ENCODE measurements at places on chromosomes 16 and 17.

GRCh38 chr16:4826526-4826925 lies 20.6 kb downstream of the GLYR1 start:
- DNase-seq: no peak

- no peak for DNase-seq
These were observed 19.9 kb upstream of the FAM20A start for GRCh38 chr17:68621065-68621464.

DNA sequence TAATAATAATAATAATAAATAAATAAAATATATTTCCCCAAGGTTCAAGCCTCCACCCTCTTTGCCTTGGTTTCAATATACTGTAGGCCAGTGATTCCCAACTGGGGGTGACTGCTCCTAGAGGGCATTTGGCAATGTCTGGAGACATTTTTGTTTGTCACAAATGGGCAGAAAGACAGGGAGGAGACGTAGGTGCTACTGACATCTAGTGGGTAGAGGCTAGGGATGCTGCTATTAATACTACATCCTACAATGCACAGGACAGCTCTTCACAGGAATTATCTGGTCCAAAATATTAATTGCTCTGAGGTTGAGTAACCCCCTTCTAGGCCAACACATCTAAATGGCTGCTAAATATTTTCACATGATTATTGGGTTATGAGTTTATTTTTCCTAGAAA lies 12.8 kb upstream of the PRR14 start:
- DNase-seq: no peak

DNA sequence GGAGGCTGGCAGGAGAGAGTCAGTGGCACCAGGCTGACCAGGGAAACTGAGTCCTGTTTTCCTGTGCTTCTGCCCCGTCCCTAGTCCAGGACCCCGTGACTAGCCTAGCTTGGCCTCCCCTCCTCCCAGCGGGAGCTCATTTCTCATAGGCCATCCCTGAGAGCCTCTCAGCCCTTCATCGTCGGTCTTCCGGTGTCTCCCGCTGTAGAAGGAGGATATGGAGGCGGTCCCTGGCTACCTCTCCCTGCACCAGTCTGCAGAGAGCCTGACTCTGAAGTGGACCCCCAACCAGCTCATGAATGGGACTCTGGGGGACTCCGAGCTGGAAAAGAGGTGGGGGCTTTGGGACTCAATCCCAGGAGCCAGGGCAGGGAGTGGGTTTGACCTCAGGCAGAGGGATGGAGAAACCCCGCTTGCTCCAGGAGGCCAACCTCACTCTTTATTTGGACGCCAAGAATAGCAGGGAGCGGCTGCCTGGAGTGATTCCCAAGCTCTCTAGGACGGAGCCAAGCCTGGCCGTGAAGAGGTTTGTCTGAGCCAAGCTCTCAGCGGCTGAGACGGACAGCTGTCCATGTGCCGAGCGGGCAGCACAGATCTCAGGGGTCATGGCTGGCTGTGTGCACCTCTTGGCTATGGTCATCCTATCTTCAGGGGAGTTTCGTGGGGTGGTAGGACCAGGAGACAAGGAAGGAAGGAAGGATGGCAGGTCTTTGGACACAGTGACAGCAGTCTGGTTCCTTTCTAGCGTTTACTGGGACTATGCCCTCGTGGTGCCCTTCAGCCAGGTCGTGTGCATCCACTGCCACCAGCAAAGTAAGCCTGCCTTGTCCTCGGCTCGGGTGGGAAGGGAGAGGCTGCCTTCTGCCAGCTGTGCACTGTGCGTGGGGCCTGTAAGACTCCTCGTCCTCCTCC lies 26.8 kb downstream of the SGSM2 start:
- DNase-seq: no peak
